ENCODE measurements at places on chromosomes 12 and 14.

GRCh38 chr12:132591107-132591935, 19.1 kb downstream of the LRCOL1 start:
- no peak for DNase-seq

GRCh38 chr12:69540987-69541386, 44.3 kb upstream of the CCT2 start:
- DNase-seq = no peak

DNA sequence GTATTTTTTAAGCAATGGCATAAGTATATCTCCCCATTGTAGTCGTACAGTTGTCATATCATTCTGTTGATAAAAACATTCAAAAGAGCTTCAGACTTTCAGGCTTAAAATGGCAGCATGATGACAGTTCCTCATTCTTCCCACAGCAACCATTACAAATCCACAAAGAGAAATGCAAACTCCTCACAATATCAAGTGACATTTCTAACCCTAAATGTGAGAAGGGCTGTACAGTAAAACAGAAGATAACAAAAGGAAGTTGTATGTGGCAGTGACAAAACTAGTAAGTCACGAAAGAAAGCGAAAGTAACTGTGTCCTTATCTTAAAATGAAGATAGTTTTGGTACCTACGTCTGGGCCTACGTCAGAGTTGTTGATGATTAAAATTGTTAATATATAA, 46.7 kb downstream of the GXYLT1 start:
- DNase-seq = no peak

- no peak for DNase-seq
These were observed 38.6 kb upstream of the ACSM4 start for GRCh38 chr12:7265251-7265650.

DNA sequence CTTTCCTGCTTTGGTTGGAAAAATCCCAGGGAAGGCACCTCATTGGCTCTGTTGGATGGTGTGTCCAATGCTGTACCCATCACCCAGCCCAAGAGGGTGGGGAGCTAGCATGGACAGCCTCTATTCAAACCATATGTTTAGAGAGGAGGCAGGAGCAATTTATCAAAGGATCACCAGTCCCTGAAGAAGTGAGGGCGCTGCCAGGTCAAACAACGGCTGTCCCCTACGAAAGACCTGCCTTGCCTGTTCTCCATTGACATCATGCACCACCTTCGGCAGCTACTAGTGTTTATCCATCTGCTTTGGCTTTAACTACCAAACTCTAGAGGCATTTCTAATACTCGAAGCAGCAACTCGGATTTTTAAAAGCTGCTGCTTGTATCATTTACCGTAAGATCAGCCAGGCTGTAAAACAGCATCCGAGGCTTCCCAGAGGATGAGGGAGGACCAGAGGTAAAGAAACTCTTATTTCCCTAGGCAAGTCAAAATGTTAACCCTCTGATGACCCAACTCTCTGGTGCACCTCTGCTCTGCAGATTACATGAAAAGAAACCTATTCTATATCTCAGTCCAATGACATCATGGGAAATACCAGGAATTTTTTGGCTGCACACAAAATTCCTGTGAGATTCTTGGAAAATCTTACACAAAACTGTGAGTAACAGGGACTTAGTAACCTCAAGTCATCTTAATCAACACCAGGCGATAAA, 720.9 kb upstream of the TBX3 start:
- no peak for DNase-seq

GRCh38 chr14:64789696-64790095, 85.5 kb downstream of the PLEKHG3 start:
- DNase-seq = no peak

DNA sequence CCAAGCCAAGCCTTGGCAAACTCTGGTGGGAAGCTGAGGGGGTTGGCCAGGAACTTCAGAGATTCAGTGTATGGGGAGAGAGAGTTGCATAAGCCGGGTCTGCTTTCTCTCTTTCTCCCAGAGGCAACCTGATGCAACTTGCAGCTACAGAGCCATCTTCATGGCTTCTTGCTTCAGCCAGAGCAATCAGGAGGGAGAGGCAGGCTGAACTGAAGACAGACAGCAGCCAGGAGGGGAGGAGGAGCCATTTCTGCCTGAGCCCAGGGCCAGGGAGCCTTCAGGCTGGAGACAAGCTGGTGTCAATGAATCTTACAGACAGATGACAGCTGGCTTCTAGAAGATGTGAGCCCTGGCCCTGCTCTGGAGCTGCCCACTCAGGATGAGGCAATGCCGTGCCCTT, 18.7 kb downstream of the NPC2 start:
- no peak for DNase-seq

- no peak for DNase-seq
These were observed 314.7 kb upstream of the ATP2B1 start for GRCh38 chr12:90023207-90023900.

DNA sequence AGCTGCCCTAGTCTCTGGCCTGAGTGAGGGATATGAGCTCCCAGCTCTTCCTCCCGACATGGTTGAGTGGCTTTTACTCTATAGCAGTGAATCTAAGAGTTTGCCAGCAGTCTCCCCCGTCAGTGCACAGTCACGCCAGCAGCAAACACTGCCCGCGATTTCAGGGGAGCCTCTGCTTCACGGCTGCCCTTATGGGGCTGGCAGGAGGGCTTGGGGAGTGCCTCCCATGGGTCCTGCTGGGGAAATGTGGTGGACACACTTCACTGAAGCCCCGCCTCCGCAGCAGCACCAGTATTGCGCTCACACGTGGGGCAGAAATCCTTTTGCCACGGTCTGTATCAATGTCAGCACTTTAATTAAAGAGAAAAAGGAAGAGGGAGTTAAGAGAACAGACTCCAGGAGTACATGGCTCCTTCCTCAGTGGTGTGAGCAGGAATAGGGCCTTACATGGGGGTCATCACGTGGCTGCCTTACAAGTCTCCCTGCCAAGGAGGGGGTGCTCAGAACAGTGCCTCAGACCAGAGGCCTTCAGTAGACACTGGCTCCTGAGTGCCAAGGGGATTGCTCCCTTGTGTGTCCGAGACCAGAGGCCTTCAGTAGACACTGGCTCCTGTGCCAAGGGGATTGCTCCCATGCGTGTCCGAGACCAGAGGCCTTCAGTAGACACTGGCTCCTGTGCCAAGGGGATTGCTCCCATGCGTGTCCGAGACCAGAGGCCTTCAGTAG, 55.7 kb downstream of the SFSWAP start:
- no peak for DNase-seq

DNA sequence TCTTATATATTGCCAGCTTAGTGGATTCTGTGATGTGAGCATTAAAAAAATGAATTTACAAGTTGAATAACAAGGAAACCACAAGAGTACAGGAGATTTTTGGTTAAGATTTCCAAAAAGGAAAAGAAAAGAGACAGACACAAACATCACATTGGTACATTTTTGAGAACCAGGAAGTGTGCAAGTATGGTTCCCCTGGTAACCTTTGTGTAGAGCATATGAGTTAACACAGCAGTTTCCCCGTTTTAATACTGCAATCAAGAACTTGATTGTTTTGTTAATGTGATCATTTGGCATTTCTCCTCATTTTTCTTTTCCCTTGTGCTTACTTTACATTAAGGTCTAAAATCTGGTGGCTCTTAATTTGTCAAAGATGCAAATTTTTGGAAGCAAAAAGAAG, 490.4 kb upstream of the ATP2B1 start:
- no peak for DNase-seq

DNA sequence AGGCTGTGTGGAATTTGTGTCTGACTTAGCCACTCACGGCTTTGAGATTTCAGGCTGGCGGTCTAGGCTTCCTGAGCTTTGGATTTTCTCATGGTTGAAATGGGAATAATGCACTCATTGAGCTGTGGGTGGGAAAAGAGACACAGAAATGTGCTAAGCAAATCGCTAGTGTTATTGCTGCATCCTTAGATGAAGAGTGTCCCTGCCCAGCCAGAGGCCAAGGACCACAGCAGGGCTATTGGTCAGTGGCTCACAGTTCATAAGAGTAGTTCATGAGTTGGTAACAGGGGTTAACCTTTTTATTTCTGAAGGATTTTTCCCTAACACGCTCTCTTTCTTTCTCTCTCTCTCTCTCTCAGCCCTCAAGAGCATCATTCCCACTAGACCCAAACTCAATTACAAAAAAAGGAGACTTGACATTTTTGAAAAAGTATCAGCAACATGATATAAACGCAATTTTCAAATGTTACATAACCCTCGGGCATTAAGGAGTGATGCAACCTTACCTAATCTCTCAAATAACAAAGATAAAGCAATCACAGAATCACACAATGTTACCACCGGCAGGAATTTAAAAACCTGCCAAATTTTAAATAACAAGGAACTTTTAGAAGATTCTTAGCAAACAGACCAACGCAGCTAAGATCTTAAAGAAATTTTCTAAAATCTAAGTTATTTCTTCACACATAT, 36.7 kb upstream of the RMST start:
- no peak for DNase-seq

GRCh38 chr14:72892103-72892878, 1.6 kb downstream of the DPF3 start:
- peak; percentile 10 for DNase-seq

GRCh38 chr12:15627995-15628945, 160.9 kb downstream of the EPS8 start:
- DNase-seq = no peak

- no peak for DNase-seq
These were observed 71.8 kb downstream of the CACNA1C start for GRCh38 chr12:2124466-2125023.

- no peak for DNase-seq
These were observed 49.4 kb upstream of the ZFP36L1 start for GRCh38 chr14:68842298-68842697.

DNA sequence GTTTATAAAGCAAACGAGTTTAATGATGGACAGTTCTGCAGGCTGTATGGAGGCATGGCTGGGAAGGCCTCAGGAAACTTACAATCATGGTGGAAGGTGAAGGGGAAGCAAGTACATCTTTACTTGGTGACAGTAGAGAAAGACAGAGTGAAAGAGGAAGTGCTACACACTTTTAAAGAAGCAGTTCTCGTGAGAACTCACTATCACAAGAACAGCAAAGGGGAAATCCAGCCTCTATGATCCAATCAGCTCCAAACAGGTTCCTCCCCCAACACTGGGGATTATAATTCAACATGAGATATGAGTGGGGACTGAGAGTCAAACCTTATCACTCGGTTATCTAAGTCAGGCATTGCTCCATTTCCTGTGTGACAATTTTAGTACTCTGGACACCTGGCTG, 189.9 kb upstream of the CNTN1 start:
- DNase-seq = no peak

GRCh38 chr12:112163471-112163991, 38.2 kb downstream of the TRAFD1 start:
- DNase-seq = no peak

GRCh38 chr14:38554026-38554425, 298.1 kb upstream of the CLEC14A start:
- no peak for DNase-seq

GRCh38 chr12:22172501-22172900, 126.5 kb downstream of the CMAS start:
- DNase-seq = no peak

DNA sequence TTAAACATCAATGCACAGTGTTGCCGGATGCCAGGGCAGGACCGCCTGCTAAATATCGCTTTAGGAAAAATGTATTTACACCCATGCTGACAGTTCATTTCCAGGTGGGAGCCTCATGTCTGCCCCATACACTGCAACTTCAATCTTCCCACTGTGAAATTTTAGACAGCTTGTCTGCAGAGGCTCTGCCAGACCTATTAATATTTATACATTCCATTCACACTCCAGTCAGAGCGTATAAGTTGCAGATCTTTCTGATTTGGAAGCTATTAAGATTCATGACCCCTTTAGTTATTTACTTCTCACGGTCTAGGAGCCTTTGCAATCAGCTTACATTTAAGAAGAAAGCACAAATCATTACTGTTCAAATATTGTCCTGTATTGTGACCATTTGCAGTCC, 357.4 kb downstream of the ATP23 start:
- DNase-seq = no peak

- no peak for DNase-seq
These were observed 4.1 kb upstream of the NGB start for GRCh38 chr14:77275041-77275580.

DNA sequence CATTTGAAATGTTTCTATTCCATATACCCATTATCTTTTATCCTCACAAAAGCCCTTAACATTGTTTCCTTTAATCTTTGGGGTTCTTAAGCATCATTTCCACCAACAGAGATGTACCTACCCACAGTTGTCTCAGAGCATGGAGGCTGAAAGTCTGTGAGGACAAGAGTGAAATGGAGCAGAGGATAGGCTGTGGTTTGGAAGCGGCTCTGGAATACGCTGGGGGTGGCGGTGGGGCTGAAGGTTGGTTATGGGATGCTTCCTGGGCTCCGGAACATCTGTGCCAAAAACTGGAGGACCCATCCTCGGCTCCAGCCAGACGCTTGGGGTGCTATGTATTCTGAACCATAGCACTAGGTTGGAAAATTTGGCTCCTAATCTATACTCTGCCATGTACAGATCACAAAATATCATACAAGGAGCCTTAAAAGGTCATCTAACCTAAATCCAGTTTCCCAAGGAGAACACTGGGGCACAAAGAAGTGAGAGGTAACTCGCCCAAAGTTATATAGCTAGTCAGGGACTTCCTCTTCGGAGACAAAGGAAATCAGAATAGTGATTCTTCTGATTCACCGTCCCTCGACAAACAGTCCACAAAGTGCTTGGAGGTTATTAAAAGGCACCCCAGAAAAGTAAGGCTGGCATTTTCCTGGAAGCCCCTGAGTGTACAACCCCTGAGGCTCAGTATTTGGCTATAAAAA, 2.5 kb downstream of the PPP1R3E start:
- no peak for DNase-seq

DNA sequence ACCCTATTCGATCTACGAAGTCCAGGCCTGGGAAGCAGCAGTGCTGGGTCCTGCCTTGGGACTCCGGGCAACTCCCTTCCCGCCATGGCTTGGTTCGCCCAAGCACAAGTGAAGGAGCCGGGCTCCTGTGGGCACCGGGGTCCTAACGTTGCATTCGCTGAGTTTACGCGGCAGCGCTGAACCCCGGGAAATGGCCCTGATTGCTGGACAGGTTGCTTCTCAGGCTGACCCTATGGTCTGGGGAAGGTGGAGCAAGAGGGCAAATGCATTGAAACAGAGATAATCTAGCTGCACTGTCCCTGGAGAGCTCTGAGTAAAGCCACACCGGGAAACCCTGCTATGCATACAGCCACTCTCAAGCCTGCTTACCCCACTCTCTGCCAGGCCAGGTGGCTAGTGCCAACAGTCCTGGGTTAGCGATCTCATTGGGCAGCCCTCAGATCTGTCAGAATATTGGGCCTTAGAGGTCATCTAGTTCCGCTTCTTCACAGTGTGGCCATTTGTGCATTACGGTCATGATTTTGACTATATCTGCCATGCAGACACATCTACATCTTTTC, 11.3 kb downstream of the SYNE3 start:
- DNase-seq = no peak

GRCh38 chr12:2997989-2998670, 38.9 kb downstream of the TEAD4 start:
- no peak for DNase-seq

DNA sequence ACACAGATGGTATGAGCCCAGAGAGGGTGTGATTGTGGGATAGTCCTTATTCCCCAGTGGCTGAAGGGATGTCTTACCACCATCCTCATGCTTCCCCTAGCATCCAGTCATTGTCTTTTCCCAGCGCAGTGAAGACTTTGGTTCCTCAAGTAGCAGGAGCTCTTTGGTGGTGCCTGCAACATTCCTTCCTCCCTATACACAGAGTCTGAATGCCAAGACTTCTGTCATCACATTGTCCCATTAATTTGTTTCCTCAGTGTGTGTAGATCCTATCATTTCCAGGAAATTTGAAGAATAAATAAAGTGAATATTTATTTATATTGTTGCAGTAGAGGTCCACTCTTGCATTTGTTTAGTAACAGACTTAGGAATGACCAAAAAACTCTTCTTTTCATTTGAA, 147.2 kb downstream of the DACT1 start:
- DNase-seq = no peak
